Stimulated activated effector memory CD8-positive, alpha-beta T cell treated with anti-CD3 and anti-CD28 coated beads, Interleukin-12 subunit alpha, Interleukin-12 subunit beta, amount 100 ng/mL, for 72 hours (primary cell): ENCODE measurements at places on chromosomes 12 and 14.

GRCh38 chr12:40616383-40616915, 75.8 kb upstream of the CNTN1 start:
- DNase-seq, result no peak

GRCh38 chr14:90756755-90757345, 59.4 kb downstream of the TTC7B start:
- DNase-seq, result no peak

DNA sequence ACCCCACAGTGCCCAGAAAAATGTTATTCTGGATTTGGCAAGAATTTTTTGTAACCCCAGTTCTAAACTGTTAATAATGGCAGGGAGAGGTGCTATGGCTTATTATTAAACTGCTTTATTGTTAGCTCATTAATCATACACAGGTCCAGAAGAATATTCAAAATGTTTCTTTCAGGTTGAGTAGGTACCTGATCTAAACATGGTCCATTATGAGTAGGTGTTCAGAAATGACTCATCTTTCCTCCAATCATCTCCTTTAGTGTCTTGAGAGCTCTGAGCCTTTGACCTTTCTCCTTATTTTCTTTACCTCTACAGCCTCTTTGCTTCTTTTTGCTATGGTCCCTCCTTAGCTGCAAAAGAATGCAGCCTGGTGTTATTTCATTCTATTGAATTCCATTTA, 211.0 kb upstream of the GARIN6 start:
- DNase-seq, result no peak

- DNase-seq, result no peak
Measured at GRCh38 chr12:88982694-88983093, 369.6 kb downstream of the DUSP6 start.

GRCh38 chr12:87233671-87234070, 795.5 kb downstream of the C12orf50 start:
- no peak for DNase-seq

GRCh38 chr12:57088354-57089270, at the start of gene NAB2:
Gene NAB2, plus strand, starts transcription at chr12:57089114. Its CDS starts 158 bp downstream, at chr12:57089272.
- peak; percentile 93 for DNase-seq

DNA sequence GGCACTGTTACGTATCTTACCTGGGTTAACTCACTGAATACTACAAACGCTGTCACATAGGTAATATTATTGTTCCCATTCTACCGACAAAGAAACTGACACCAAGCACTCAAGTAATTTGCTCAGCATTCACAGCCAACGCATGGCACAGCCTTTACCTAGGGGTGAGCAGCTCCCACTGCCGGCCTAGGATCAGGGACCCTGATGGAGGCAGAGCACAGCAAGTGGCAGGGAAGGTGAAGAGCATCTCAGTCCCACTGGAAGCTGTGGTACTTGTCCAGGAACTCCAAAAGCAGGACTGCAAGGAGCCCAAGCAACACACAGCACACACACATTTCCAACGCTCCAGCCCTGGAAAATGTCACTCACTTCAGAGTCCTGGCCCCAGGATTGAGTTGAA, 111.8 kb upstream of the CDKN3 start:
- DNase-seq, result no peak

DNA sequence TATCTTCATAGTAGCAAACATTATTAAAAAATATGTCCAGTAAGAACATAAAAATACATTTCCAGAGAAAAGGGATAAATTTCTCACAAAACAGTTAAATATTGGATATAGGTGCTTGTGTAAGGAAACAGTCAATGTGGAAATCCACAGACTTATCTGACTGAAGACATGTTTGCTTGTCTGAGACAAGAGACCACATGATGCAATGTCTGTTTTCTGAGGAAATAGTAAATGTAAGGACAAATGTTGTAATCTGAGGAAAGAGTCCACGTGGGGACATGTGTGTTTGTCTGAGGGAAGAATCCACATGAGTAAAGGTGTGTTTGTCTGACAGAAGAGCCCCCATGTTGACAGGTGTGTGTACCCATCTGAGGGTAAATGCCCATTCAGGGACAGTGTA, 1093.2 kb downstream of the TMEM121 start:
- no peak for DNase-seq

DNA sequence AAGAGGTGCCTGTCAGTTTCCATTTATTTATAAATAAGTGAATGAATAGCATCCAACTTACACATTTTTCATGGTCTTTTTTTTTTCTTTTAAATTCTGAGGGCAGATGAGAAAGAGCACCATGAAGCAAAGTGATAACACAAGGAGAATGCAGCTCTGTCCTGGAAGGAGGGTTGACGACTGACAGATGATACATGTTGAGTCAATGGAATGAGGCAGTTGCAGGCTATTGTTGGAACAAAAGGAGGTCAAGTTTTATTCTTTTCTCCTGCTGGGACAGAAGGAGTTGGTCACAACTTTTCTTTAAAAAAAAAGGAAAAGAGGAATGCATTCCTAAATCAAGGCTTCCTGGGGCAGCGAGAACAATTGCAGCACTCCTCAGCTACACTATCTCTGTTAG, 119.9 kb upstream of the PLEKHG7 start:
- DNase-seq, result no peak

DNA sequence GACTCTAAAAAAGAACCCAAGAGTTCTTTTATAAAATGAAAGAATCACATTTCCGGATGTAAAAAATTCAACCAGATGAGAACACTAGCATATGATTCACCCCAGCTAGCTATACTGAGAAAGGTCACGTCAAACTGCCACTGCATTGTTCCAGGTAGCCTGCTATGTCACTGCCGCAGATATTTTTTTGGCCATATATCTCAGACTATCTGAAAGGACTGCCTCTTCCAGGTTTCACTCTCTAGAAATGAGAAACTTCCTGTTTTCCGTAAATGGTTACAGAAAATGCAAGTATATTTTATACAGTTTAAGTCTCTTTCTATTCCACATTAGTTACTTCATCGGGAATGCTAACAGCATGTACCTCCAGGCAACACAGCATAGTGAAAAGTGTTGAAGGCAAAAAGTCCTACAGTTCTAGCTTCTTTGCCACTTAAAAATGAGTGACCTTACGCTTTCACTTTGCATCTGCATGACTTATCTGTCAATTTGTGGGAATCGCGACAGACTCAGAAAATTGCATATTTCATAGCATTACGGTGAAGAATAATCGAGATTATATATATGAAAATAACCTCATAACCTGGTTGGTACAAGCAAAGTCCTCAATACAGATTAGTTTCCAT, 105.2 kb downstream of the MED13L start:
- DNase-seq, result no peak

DNA sequence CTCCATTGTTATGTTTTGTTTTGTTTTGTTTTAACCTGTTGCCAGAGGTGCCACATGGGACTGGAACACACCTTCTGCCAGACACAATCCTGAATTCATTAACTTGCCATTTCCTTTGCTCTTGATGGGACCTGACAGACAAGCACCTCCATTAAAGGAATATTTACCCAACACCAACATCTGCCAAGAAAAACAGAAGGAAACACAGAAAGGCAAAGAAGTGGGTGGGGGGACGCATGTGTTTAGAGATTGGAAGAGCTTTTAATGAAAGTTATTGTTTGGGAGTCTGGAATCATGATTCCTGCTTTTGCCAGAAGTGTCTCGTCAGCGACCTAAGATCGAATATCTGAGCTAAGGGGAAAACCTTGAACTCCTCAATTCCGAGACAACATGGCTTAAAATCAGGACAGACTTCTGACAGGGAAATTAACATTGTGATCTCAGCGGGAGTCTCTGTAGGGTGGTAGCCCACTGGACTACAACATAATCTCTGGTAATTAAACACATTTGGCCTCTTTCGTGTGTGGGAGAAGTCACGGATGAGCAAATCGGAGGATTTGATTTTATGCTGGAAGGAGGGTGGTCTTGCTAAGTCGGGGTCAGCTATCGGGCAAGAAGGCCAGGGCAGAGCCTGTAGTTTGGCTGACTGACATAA, 210.4 kb upstream of the FAR2 start:
- no peak for DNase-seq

- DNase-seq, result no peak
Measured at GRCh38 chr12:70080566-70080965, 162.7 kb upstream of the CNOT2 start.

- DNase-seq, result no peak
Measured at GRCh38 chr12:105706321-105706972, 376.0 kb downstream of the C12orf75 start.

DNA sequence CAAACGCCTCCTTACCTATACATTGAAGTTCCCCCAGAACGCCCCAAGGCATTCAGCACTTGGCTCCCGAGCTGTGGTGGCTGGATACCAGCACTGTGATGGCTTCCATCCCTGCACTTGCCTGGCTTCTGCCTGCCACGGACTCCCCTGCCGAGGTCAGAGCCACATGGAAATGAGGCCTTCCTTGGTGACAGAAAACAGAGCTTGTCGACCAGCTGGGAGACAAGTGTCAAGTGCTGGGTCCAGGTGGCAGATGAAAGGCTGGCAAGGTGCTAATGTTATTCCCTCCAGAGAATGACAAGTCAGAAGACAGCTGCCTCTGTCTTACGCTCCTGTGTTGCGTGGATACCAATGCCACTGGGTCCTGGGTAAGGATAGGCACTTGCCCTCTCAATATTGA, 26.2 kb upstream of the GNG2 start:
- DNase-seq, result no peak

DNA sequence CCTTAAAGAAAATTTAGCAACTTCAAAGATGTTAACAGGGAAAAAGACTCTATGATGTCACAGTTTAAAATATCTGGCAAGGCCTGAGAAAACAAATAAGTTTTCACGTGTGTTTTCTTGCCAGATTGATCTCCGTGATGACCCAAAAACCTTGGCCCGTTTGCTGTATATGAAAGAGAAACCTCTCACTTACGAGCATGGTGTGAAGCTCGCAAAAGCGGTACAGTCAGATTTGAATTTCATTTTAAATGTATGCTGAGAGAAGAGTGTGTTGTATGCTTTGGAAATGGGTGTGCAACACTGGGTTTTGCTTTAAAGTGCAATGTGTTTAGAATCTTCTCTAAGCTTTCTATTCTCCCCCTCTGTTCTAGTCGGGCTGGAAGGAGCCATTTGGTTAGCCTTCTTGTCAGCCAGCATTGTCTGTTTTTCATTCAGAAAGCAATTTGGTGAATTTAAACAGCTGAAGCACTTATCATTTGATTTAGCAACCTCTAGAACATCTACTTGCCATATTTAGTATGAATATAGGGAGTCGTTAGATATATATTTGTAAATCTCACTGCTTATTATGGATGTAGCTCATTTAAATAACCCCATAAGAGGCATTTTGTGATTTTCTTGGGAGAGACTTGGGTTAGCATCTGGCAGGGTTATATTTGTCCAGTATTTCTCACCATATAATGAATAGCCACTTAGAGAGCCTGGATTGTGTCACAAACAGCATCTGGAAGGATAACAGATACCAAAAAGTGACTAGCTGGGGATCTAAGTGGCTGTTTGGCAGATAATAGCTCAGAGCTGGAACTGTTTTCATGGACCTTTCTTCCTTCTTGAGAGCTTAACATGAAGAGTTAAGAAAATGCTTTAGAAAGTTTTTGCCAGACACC, 35.5 kb downstream of the GPHB5 start:
- peak; percentile 61 for DNase-seq

DNA sequence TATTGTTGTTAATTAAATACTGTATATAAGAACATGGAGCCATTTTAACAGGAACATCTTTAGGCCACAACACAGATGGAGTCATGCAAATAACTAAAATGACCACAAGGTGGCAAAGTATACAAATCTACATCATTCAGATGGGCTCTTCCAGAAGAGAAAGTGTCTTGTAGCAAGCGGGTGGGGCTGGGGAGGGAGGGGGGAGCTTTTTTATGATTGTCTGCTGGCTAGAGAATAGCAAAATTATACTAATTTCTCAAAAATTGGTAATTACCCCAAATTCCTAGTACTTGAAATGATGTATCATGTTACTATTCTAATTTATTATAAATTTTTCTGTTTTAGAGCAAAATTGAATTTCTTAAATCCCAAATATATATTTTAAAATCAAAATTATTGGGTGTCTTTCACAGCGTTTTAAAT, 378.7 kb downstream of the PRKD1 start:
- no peak for DNase-seq

GRCh38 chr14:72292689-72293024, 360.4 kb downstream of the RGS6 start:
- no peak for DNase-seq

- DNase-seq, result no peak
Measured at GRCh38 chr14:57508756-57509155, 15.1 kb upstream of the CCDC198 start.

DNA sequence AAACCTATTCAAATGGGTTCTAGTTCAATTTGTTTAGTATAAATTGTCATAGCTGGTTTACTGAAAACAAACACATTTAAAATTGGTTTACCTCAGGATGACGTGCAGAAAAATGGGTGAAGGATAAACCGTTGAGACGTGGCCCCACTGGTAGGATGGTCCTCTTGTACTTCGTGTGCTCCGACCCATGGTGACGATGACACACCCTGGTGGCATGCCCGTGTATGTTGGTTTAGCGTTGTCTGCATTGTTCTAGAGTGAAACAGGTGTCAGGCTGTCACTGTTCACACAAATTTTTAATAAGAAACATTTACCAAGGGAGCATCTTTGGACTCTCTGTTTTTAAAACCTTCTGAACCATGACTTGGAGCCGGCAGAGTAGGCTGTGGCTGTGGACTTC, 8.3 kb downstream of the CALM1 start:
- DNase-seq, result no peak

DNA sequence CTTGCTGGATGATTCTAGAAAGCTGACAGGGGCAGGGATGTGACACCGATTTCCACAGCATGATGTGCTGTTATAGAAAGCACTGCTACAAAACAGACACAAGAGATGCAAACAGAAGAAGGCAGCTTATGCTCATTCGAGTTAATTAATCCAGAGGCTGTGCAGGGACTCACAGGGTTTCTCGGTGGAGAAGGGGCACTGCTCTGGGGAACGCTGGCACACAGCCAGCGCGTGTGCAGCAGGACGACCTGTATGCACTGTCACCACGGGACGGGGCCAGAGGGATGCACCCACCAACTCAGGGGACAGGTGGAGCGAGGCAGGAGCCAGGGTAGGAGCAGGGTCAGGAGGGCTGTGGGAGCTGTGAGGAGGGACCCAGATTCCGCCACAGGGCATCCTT, 143.5 kb downstream of the RIMBP2 start:
- no peak for DNase-seq

GRCh38 chr12:127663716-127664115, 603.3 kb upstream of the TMEM132C start:
- no peak for DNase-seq

DNA sequence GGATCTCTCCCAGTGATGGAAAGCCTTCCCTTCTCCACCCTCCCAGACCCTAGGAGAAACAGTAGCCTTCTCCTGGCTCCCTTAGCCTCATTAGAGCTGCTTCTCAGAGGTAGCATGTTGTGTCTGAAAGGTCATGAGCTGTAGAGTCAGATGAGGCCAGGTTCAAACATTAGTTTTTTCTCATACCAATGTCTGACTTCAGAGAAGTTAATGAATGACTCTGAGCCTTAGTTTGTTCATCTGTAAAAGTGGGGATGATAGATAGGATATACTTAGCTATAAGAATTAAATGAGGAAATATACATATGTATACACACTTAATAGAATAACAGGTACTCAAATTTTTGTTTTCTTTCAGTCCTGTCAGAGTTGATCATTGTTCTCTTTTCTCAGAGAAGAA, 523 bp downstream of the SLC6A13 start:
- no peak for DNase-seq

GRCh38 chr12:113273053-113273725, 51.9 kb downstream of the TPCN1 start:
- no peak for DNase-seq

- no peak for DNase-seq
Measured at GRCh38 chr12:30308010-30308717, 387.5 kb downstream of the IPO8 start.
